SJSA1 (cell line): ENCODE measurements at places on chromosomes 12 and 14. TPM values are rescaled to one million over a fixed set of nuclear protein-coding genes. Genes with fewer than 3 reads are reported as not detected.
A peak's percentile ranks its signal among the peaks of the same experiment; 100 is the strongest.

GRCh38 chr12:96192926-96193573, 1.1 kb upstream of the ELK3 start:
- H3K36me3 ChIP-seq: no peaks in the 10 kb centered on the region
- peaks cover 22% of the 10 kb centered on the region for H3K4me1 ChIP-seq
- no peaks in the 10 kb centered on the region for H3K27me3 ChIP-seq
- DNase-seq: no peak
- H3K27ac ChIP-seq: no peak overlapping the region

Gene ABCC9
- total RNA-seq: 0.63 and 1.4 TPM in 2 replicates

- H3K27ac ChIP-seq: no peak overlapping the region
- peaks cover 5% of the 10 kb centered on the region for H3K36me3 ChIP-seq
- no peak for DNase-seq
These were observed 16.2 kb downstream of the TWF1 start for GRCh38 chr12:43789941-43790340.

- no peaks in the 10 kb centered on the region for H3K36me3 ChIP-seq
- H3K4me3 ChIP-seq: no peak overlapping the region
- H3K27me3 ChIP-seq: no peaks in the 10 kb centered on the region
- no peak for DNase-seq
These were observed 161.6 kb downstream of the BRMS1L start for GRCh38 chr14:35987731-35988130.

DNA sequence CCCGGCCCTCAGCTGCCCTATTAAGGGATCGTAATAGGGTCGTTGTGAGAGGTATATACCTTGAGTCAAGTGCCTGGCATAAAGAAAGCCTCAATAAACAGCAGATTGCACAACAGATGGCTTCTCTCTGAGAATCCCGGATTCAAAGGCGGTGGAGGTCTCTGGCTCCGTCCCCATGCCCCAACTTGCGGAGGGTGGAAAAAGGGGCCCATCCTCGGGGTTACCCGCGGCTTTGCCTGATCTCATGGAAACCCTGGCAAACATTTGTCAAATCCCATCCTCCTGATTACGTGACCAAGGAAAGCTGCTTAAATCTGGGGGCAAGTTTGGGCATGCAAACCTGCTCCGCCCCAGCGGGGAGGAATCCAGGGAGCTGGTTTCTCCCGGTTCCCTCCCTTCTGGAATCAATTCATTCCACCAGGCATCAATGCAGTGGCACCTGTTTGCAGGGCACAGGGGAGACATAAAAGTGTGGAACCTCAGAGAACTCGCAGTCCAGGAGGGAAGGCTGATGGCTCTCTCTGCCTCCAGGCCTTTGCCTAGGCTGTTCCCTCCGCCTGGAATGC, 12.3 kb downstream of the TRPV4 start:
- H3K27ac ChIP-seq: no peak overlapping the region
- no peak overlapping the region for H3K4me3 ChIP-seq
- H3K4me1 ChIP-seq: peaks cover 9% of the 10 kb centered on the region
- H3K36me3 ChIP-seq: no peaks in the 10 kb centered on the region
- no peak for DNase-seq

- no peak for DNase-seq
- H3K4me3 ChIP-seq: no peak overlapping the region
- no peaks in the 10 kb centered on the region for H3K4me1 ChIP-seq
- no peaks in the 10 kb centered on the region for H3K36me3 ChIP-seq
- no peak overlapping the region for H3K27ac ChIP-seq
- H3K27me3 ChIP-seq: no peaks in the 10 kb centered on the region
These were observed 21.5 kb downstream of the SPTB start for GRCh38 chr14:64857979-64858744.

GRCh38 chr14:23492618-23493272, 23.2 kb downstream of the NGDN start:
- no peaks in the 10 kb centered on the region for H3K27me3 ChIP-seq
- H3K4me1 ChIP-seq: no peaks in the 10 kb centered on the region
- no peak for DNase-seq
- H3K36me3 ChIP-seq: peaks cover 2% of the 10 kb centered on the region; the same call in 1 of the 2 replicates
- H3K27ac ChIP-seq: no peak overlapping the region

DNA sequence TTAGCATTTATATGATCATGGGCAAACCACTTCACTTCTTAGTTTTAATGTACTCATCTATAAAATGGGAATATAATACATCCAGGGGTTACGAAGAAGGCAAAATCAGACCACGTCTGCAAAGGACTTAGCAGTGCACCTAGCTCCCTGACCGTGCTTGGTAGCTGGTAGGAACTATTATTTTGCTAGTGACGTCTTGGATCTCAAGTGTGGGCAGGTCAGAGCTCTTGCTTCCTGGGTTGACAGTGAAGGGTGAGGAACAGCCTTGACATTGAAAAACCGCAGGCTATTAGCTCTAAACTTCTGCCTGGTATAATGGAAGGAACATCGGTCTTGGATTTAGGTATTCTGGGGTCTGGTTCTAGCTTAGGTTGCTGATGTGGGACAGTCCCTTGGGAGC, 89.3 kb upstream of the MED13L start:
- no peak overlapping the region for H3K4me3 ChIP-seq
- H3K27me3 ChIP-seq: no peaks in the 10 kb centered on the region
- no peaks in the 10 kb centered on the region for H3K36me3 ChIP-seq
- no peak overlapping the region for H3K27ac ChIP-seq
- H3K4me1 ChIP-seq: peaks cover 30% of the 10 kb centered on the region

DNA sequence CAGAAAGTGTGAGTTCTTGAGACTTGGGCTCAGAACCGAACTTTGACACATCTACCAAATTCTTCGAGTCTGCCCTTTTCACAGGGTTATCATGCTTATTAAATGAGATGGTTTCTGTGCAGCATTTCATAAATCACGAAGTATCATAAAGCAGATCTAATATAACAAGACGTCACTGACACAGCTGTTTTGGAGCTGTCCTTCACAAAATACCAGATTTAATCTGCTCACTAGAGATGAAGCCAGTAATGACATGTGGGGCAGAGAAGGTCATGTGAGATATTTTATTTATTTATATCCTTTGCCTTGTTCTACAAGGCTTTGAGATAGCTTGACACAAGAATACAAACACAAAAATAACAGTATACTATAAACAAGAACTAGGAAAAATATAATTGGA, 127.0 kb downstream of the RPAP3 start:
- no peak for DNase-seq
- H3K27ac ChIP-seq: no peak overlapping the region
- H3K36me3 ChIP-seq: no peaks in the 10 kb centered on the region
- H3K4me1 ChIP-seq: no peaks in the 10 kb centered on the region
- no peak overlapping the region for H3K4me3 ChIP-seq
- H3K27me3 ChIP-seq: no peaks in the 10 kb centered on the region; the same call in 1 of the 2 replicates

Gene DBX2
- not detected in 2 replicates for total RNA-seq

Gene RPS6KL1
- total RNA-seq: not detected in 2 replicates

DNA sequence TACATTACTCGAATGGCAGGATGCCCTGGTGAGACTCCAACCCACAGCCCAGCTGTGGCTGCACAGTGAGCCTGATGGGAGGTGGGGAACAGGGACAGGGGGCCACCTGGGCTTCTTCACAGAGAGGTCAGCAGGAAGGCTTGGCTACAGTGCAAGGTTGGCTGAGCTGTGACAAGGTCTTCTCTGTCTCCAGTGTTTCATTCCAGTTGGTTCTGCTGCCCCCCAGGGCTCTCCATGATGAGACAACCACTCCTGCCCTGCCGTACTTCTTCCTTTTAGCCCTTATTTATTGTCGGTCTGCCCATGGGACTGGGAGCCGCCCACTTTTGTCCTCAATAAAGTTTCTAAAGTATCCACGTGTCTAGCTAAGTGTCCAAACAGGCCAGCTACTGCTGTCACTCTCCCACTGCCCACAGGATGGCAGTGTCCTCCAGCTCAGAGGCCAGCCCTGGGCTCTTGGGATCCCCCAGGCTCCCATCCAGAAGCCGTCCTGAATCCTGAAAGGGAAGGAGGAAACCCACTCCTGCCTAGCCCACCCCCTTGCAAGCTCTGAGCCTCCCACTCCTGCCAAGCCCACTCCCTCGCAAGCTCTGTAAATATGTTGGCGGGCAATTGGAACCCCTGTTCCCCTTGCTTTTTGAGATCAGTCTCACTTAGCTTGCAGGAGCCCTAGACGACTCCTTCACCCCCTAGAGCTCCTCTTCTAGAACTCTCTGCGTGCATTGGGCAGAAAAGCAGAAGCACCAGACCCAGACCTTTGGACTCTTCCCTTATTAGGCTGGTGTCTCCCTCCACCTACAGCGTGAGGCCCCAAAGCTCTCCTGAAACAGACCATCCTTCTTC, 5.4 kb downstream of the C1QL4 start:
- peaks cover 46% of the 10 kb centered on the region for H3K36me3 ChIP-seq
- peaks cover 4% of the 10 kb centered on the region; the same call in 1 of the 2 replicates for H3K27me3 ChIP-seq
- peaks cover 3% of the 10 kb centered on the region for H3K4me1 ChIP-seq
- DNase-seq: no peak
- no peak overlapping the region for H3K27ac ChIP-seq

GRCh38 chr12:2344476-2344875, 291.7 kb downstream of the CACNA1C start:
- H3K27me3 ChIP-seq: no peaks in the 10 kb centered on the region
- H3K27ac ChIP-seq: no peak overlapping the region
- H3K36me3 ChIP-seq: peaks cover 6% of the 10 kb centered on the region; the same call in 1 of the 2 replicates

Gene CEBPE
- not detected in 2 replicates for total RNA-seq

Gene PTPRQ
- total RNA-seq: 0.47 and 1.1 TPM in 2 replicates

Gene COQ10A
- 7.9 and 13.4 TPM in 2 replicates for total RNA-seq

- no peak for DNase-seq
- H3K4me3 ChIP-seq: no peak overlapping the region
- H3K27me3 ChIP-seq: no peaks in the 10 kb centered on the region
- H3K27ac ChIP-seq: no peak overlapping the region
- no peaks in the 10 kb centered on the region for H3K36me3 ChIP-seq
These were observed 223.9 kb downstream of the MED13L start for GRCh38 chr12:116053479-116054200.

DNA sequence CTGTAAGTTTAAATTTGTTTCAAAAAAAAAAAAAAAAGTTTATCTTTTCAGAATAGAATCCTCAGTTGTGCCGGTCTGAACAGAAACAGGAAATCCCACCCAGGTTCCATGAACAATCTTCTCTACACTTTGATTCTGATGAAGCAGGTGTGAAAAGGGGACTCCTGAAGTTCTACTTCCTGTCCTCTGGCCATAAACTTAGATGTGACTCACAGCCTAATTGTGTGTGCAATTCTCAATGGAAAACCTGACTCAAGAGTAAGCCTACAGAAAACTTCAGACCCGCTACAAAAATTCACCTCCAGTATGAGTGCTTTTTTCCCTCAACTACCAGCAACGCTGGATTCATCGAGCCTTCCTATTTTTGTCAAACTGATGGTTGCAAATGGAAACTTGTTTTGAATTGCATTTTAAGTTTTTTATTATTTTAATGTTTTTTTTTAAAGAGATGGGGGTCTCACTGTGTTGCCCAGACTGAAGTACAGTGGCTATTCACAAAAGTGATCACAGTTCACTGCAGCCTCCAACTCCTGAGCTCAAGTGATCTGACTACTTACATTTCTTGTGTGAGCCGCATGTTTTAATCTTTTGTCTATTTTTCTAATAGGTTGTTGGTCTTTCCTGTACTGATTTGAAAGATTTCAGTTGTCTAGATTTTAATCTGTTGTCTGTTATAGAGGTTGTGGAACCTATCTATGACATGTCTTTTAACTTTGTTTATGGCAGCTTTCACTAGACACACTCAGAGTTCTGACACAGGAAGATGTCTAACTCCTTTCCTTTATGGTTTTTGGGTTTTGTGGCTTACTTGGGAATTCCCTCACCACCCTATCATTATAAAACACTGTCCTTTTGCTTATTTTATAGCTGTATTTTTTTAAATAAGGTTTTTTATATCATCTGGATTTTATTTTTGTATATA, 37.6 kb downstream of the ATG14 start:
- no peaks in the 10 kb centered on the region for H3K27me3 ChIP-seq
- peaks cover 20% of the 10 kb centered on the region for H3K36me3 ChIP-seq
- peak overlapping the region; percentile 22 for H3K27ac ChIP-seq
- H3K4me1 ChIP-seq: peaks cover 13% of the 10 kb centered on the region
- DNase-seq: peak; percentile 27

Gene ALG10
- 3.0 and 7.4 TPM in 2 replicates for total RNA-seq

DNA sequence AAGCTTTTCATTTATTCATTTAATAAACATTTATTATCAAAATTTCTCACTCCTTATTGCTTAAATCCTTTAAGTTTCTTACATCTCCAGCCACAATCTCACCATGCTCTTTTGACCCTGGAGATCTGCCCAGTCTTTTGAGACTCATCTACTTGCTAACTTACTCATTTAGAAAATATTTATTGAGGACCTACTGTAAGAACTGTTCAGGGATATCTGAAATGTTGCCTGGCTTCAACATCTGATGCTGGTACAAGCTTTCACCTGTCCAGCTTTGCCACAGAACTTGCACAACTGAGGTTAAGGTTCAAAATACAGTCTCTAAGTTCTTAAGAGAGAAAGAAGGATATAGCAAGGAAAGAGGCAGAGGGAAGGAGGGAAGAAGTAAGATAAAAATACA, 17.5 kb upstream of the GXYLT1 start:
- H3K27ac ChIP-seq: no peak overlapping the region
- H3K27me3 ChIP-seq: no peaks in the 10 kb centered on the region
- H3K36me3 ChIP-seq: peaks cover 12% of the 10 kb centered on the region
- no peak for DNase-seq
- no peak overlapping the region for H3K4me3 ChIP-seq

DNA sequence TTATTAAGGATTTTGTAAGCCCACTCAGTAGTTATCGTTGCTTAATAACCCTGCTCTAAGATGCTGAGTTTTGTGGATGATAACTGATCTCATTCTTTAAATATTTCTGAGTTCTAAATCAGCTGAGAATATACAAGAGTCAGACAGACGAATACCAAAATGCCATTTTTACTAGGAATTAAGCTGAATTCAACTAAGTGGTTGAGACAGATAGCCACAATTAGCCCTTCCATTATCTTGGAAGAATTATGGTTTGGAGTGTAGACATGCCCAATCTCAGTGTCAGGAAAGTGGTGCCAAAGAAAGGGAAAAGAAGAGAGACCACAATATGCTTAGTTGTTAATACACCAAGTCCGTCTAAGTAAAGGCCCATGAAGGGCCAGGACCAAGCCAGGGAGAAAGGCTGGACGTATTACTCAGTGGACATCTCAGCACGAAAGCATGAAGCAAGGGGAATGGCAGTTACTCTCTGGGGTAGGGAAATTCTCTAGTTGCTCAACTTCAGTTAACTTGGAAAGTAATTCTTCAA, 58.6 kb downstream of the KCNA5 start:
- peaks cover under 1% of the 10 kb centered on the region; the same call in 1 of the 2 replicates for H3K27me3 ChIP-seq
- H3K27ac ChIP-seq: no peak overlapping the region
- no peak overlapping the region for H3K4me3 ChIP-seq
- no peak for DNase-seq
- peaks cover 8% of the 10 kb centered on the region; the same call in 1 of the 2 replicates for H3K4me1 ChIP-seq
- H3K36me3 ChIP-seq: no peaks in the 10 kb centered on the region

GRCh38 chr12:57654042-57654441, 21.0 kb upstream of the B4GALNT1 start:
- H3K27me3 ChIP-seq: peaks cover 58% of the 10 kb centered on the region
- H3K4me3 ChIP-seq: no peak overlapping the region
- H3K4me1 ChIP-seq: no peaks in the 10 kb centered on the region
- H3K27ac ChIP-seq: no peak overlapping the region

Gene DTX3
- total RNA-seq: 187 and 286 TPM in 2 replicates

- H3K4me3 ChIP-seq: no peak overlapping the region
- H3K36me3 ChIP-seq: peaks cover 28% of the 10 kb centered on the region
- DNase-seq: no peak
- H3K27ac ChIP-seq: no peak overlapping the region
These were observed 155.5 kb downstream of the PCNX1 start for GRCh38 chr14:71062581-71063303.
